G401 (cell line): ENCODE measurements at places on chromosomes 13 and 19.

GRCh38 chr19:14632286-14632685 lies 42.4 kb downstream of the ADGRE3 start:
- DNase-seq: peak; percentile 23

DNA sequence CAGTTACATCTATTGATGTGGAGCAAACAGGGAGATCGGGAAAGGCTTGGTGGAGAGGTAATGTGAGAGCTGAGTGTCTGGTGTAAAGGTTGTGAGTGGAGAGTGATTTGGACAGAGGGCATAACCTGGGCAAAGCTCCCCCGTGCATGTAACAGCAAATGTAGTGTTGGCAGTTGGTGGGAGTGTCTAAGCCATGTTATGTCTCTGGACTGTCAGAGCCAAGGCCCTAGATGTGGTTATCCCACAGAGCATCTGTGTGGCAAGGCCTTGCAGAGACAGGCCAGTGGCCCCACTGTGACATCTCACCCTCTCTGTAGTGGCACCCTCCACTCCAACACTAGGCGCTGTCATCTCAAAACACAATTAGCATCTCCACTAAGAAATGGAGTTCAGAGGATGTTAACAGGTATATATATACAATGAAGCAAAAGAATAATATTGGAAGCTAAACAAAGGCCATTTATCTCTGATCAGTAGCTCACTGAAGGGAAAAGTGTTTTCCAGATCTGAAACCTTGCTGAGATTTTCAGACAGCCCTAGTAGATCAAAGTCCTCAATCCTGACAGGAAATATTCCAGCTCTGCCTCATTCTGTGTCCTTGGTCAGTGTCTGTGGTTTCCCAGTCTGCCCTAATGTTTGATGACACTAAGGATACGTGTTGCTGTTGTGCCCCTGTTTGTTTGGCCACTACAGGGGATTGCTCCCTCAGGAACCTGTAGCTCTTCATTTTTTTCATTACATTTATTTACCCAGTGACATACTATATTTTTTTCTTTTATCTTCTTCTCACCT lies 20.2 kb downstream of the POLR1D start:
- no peak for DNase-seq

- no peak for DNase-seq
These were observed 66.7 kb upstream of the ARHGEF7 start for GRCh38 chr13:111048387-111048786.

- no peak for DNase-seq
These were observed 8.2 kb downstream of the CAPN12 start for GRCh38 chr19:38736036-38736412.

DNA sequence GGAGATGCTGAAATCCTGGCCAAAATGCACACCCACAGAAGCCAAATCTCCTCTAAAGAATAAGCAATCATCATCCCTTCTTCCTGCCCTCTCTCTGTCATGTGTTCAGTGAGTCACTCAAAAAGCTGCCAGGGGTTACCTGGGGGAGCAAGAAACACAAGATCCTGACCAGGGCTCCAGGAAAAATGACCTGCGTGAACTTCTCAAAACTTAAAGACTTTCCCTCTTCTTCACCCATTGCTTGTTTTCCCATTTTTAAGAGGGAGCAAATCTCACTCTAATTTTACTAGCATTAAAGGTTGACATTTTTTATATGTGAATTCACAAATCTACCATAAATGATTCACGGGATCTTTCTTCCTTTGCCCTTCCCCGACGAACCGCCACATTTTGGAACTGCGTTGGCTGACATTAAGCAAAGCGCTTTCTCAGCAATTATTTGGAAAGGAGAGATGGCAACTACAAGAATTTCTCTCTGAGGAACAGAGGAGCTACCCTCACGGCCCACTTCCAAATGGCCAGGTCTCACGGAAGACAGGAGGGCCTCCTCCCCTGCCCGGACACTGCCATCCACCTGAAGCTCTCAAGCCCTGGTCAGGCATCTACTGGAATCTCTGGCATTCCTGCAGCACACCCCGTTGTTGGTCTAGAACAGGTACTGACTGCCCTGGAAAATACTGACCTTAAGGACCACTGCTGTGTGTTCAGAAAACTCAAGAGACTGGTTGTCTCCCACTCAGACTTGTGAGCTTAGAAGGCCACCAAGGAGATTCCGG lies 14.2 kb downstream of the TSHZ3 start:
- DNase-seq: no peak

DNA sequence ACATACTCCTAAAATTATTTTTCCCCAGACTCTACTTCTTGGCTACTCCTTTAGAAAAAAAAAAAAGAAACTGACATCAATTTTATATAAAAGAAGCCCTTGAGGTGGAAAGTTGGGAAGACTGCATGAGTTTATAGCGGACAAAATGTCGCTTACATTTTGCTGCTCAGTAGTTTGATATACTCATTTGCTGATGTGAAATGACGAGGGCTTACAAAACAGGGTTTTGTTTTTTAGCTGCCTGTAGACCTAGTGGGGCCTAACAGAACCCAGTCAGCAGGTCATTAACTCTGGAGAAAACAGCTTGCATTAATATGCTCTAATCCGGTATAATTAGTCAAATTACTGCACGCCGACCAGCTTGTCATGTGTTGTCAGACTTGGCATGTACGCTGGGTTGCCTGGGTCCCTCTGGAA lies 37.6 kb upstream of the MAB21L1 start:
- DNase-seq: peak; percentile 73

- no peak for DNase-seq
These were observed 843 bp downstream of the NR2F6 start for GRCh38 chr19:17244618-17245534.

DNA sequence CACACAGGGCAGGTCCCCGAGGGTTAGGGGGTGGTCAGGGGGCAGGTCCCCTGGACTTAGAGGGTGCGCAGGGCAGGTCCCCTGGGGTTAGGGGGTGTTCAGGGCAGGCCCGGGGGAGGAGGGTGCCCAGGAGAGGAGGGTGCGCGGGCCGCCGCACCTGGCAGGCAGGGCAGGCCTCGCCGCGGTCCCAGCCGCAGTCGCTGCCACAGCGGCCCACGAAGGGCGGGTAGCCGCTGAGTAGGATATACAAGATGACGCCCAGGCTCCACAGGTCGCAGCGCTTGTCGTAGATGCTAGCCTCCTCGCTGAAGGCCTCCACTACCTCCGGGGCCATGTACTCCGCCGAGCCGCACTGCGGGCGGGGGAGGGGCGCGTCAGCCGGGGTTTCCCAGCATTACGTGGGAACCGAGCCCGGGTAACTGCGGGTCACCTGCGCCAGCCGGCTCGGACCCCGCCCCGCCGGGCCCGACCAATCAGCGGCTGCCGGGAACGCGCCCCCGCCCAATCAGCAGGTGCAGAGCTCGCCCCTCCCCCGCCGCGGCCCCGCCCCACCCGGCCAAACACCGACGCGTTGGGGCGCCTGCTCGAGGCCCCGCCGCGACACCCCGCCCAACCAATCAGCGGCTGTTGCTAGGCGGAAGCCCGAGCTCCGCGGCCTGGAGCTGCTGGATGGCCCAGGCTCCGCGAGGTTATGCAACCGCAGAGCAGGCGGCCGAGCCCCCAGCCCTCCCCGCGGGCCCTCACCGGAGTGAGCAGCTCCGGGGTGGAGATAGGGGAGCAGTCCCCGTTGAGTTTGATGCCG lies 9.2 kb downstream of the MKNK2 start:
- peak; percentile 95 for DNase-seq

GRCh38 chr13:36764957-36765356 lies 54.1 kb upstream of the RFXAP start:
- no peak for DNase-seq

DNA sequence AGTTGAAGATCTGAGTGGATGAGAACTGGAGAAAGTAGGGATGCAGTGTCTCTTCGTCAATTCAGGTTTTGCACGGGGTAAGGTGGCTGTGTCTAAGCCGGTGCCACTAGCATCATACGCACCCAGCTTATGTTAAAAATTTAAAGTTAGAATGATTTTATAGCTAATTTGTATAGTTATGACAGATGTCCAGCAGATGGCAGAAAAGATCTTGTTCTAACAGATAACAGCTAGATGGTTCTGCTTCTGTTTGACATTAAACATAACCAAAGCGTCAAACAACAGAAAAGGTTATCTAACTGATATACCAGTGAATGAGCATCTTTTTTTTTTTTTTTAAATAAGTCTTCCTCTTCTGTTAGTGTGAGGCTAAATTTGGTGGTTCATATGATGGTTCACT lies 18.8 kb upstream of the EDDM13 start:
- peak; percentile 82 for DNase-seq

- DNase-seq: no peak
These were observed 202.9 kb downstream of the USP12 start for GRCh38 chr13:26968431-26969341.
